ENCODE measurements at places on chromosomes 2 and 18. TPM values are rescaled to one million over a fixed set of nuclear protein-coding genes. Genes with fewer than 3 reads are reported as not detected.

Gene IL1RN
- not detected for total RNA-seq

Gene ITPRIPL1
- 0.30 TPM for total RNA-seq

Gene ANKRD30B
- total RNA-seq, result not detected

Gene EN1
- 0.30 TPM for total RNA-seq

Gene HNMT
- 24.9 TPM for total RNA-seq

Gene INHA
- total RNA-seq, result not detected

Gene CLHC1
- total RNA-seq, result 16.5 TPM

Gene MDH1B
- total RNA-seq, result 0.59 TPM

Gene EFR3B
- 1.4 TPM for total RNA-seq

Gene SKOR2
- not detected for total RNA-seq

Gene NT5C1B
- total RNA-seq, result not detected

Gene SULT1C4
- total RNA-seq, result 0.30 TPM

Gene C1QL2
- total RNA-seq, result not detected

Gene CD207
- not detected for total RNA-seq

Gene TUBB8B
- not detected for total RNA-seq

Gene PIGN
- total RNA-seq, result 43.0 TPM

Gene GPR148
- not detected for total RNA-seq

Gene NYAP2
- total RNA-seq, result not detected

Gene COL3A1
- 14,422 TPM for total RNA-seq

Gene AQP12B
- total RNA-seq, result not detected

Gene ARHGAP28
- 0.30 TPM for total RNA-seq

Gene NEU4
- 0.18 TPM for total RNA-seq

Gene DSG3
- 0.59 TPM for total RNA-seq

Gene TLX2
- not detected for total RNA-seq

Gene AQP12A
- total RNA-seq, result not detected

Gene PLCD4
- total RNA-seq, result 0.59 TPM

Gene PSMD14
- 125 TPM for total RNA-seq

Gene RGPD3
- total RNA-seq, result 0.37 TPM

Gene MITD1
- 26.9 TPM for total RNA-seq

Gene DARS1
- 157 TPM for total RNA-seq

Gene DOK1
- 28.6 TPM for total RNA-seq

Gene ZNF532
- 49.3 TPM for total RNA-seq

Gene LTBP1
- 406 TPM for total RNA-seq

Gene SCN9A
- 57.8 TPM for total RNA-seq

Gene SERPINB13
- total RNA-seq, result not detected

Gene GAREM2
- total RNA-seq, result 1.5 TPM

Gene FKBP7
- 116 TPM for total RNA-seq

Gene RESP18
- total RNA-seq, result not detected

All from smooth muscle cell of the umbilical artery (primary cell).